ENCODE measurements at places on chromosomes 11 and 22.
A peak's percentile ranks its signal among the peaks of the same experiment; 100 is the strongest.

GRCh38 chr11:6825231-6825744 lies 20.2 kb upstream of the OR10A5 start:
- no peaks in the 10 kb centered on the region for H3K36me3 ChIP-seq
- no peak overlapping the region for H3K27ac ChIP-seq
- no peaks in the 10 kb centered on the region for H3K4me1 ChIP-seq
- no peak overlapping the region for H3K4me3 ChIP-seq
- H3K27me3 ChIP-seq = no peaks in the 10 kb centered on the region
- no peak for DNase-seq

DNA sequence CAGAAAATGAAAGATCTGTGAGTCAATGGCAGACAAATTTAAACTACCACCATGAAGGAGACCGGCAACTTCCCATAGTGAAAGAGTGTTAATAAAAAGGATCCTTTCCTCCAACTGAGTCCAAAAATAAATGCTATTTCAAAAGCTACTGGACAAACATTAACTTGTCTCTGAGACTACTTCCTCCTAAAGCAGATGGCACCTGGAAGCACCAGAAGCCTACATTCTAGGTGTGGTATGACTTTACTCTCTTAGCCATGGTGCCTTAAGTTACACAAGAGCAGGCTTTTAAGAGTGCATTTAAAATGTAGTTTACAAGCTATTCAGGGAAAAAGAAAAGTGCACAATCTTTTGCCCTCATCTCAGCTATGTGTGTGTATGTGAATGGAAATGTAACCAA lies 2.5 kb downstream of the ARHGAP32 start:
- no peak overlapping the region for H3K4me3 ChIP-seq
- H3K27me3 ChIP-seq = no peaks in the 10 kb centered on the region
- H3K36me3 ChIP-seq = no peaks in the 10 kb centered on the region
- no peak overlapping the region for H3K27ac ChIP-seq
- DNase-seq = no peak
- peaks cover 6% of the 10 kb centered on the region for H3K4me1 ChIP-seq

DNA sequence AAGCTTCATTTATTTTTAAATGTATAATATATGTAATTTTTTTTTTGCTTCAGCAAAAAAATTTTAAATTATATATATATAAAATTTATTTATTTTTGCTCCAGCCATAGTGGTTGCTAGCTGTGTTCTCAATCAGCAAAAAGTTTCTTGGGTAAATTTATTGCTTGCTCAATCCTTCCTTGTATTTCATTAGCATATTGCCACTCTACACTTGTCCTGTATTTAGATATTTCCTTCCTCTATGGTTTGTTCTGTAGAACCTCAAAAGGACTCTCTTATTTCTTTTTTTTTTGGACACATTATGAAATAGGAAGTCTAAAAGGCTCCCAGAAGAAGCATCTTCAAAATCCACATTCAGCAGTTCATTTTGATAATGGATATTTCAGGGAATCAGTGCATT lies 2.3 kb downstream of the PTPRJ start:
- DNase-seq = no peak
- H3K4me1 ChIP-seq = peaks cover 19% of the 10 kb centered on the region
- H3K36me3 ChIP-seq = no peaks in the 10 kb centered on the region
- H3K27me3 ChIP-seq = no peaks in the 10 kb centered on the region
- H3K4me3 ChIP-seq = no peak overlapping the region

DNA sequence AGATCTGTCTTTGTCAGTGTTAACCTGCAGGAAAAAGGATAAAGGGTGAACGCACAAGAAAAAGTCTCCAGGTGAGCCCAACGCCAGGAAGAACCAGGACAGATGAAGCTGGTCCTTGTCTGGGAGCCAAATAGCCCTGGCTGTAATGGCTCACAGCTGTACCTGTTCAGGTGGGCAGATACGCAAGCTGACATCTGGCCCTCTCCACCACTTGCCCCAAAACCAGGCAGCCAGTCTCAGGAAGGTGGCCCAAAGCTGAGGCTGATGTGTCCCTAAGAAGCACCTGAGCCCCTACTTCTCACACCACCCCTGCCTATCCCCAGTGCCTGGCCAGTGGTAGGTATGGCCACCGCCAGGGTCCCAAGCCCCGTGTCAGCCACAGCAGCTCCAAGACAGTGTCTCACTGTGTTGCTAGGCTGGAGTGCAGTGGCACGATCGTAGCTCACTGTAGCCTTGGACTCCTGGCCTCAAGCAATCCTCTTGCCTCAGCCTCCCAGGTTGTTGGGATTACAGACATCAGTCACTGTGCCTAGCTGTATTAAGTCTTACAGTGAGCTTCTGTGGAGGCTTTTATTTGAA lies 14.8 kb downstream of the TOP3B start:
- H3K4me3 ChIP-seq = no peak overlapping the region
- H3K27me3 ChIP-seq = no peaks in the 10 kb centered on the region
- H3K36me3 ChIP-seq = peaks cover 70% of the 10 kb centered on the region
- no peaks in the 10 kb centered on the region for H3K4me1 ChIP-seq
- H3K27ac ChIP-seq = no peak overlapping the region

DNA sequence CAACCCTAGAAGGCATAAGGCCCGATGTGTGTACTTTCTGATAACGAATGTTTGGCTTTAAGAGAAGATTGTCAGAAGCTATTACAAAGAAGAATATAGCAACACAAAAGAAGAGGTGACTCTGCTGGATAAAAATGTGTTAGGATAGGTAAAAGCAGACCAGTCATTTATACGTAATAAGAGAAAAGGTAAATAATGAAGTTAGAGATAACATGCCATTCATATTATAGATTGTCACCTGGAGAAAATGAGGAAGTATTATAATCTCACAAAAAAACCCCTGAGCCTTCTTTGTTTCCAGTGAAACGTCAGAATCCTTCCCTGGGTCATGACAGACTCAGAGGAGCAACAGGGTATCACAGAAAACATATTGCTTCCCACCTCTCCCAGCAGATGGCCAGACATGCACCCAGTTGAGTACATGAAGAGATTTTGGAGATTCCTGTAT lies 36.1 kb downstream of the PPFIA1 start:
- H3K36me3 ChIP-seq = no peaks in the 10 kb centered on the region
- no peak overlapping the region for H3K27ac ChIP-seq
- no peak overlapping the region for H3K4me3 ChIP-seq
- no peaks in the 10 kb centered on the region for H3K27me3 ChIP-seq
- no peak for DNase-seq
- H3K4me1 ChIP-seq = no peaks in the 10 kb centered on the region

DNA sequence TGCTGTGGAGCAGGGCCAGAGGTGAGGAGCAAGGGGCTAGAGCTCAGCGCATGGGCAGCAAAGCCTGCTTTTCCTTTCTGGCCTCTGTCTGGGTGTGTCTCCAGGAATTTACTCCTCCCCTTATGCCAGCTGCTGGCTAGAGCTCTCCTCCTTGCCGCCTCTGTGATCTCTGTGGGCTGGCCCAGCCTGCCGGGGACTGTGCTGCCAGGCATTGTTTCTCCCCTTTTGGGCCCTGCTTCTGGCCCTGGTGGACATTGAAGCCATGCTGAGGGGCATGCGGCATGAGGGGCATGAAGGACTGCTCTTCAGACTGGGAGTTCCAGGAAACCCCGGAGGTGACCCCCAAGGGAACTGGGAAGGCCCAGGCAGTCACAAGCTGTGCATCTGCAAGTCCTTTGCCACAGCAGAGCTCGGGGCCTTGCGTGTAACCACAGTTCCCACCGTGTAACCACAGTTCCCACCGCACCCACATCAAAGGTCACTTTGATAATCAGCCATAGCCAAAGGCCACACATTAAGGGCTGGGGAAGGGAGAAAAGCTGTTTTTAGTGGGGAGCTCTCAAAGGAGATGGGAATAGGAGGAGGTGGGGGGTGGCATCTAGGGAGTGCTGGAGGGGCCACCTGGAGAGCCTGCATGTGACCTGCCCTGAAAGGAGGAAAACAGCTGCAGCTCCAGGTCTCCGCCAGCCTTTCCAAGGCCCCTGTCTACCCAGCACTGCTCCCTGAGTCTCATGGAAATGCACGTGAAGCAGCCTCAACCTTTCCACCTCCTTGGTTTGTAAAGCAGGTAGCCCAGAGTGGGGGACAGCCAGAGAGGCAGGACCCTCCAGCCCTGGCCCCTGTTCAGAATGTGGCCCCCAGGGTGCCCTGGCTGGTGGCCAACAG lies 62.3 kb downstream of the PPFIBP2 start:
- no peak overlapping the region for H3K27ac ChIP-seq
- no peak overlapping the region for H3K4me3 ChIP-seq
- H3K4me1 ChIP-seq = peaks cover 36% of the 10 kb centered on the region
- H3K27me3 ChIP-seq = no peaks in the 10 kb centered on the region

DNA sequence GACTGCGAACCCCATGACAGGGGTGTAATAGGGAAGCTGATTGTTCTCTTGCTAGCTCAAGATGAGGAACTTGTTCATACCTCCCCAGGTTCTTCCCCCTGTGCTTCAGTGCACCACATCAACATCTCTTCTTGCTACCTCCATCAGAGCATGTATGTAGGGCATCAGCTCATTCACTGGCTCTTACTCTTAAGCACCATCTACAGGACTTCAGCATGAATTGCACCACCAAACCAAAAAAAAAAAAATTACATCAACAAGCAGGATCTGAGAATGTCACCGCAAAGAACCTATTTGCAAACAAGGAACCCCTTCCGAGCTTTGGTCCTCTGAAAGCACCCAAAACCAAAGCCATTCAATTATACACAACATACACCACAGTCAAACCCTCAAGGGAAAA lies 2226.5 kb upstream of the RAG2 start:
- DNase-seq = no peak
- no peaks in the 10 kb centered on the region for H3K36me3 ChIP-seq
- H3K4me3 ChIP-seq = no peak overlapping the region
- no peaks in the 10 kb centered on the region for H3K4me1 ChIP-seq

- DNase-seq = no peak
- no peak overlapping the region for H3K27ac ChIP-seq
- no peak overlapping the region for H3K4me3 ChIP-seq
- no peaks in the 10 kb centered on the region for H3K36me3 ChIP-seq
- peaks cover 18% of the 10 kb centered on the region for H3K4me1 ChIP-seq
Observed at GRCh38 chr11:73293356-73293936, 14.6 kb upstream of the ARHGEF17 start.

DNA sequence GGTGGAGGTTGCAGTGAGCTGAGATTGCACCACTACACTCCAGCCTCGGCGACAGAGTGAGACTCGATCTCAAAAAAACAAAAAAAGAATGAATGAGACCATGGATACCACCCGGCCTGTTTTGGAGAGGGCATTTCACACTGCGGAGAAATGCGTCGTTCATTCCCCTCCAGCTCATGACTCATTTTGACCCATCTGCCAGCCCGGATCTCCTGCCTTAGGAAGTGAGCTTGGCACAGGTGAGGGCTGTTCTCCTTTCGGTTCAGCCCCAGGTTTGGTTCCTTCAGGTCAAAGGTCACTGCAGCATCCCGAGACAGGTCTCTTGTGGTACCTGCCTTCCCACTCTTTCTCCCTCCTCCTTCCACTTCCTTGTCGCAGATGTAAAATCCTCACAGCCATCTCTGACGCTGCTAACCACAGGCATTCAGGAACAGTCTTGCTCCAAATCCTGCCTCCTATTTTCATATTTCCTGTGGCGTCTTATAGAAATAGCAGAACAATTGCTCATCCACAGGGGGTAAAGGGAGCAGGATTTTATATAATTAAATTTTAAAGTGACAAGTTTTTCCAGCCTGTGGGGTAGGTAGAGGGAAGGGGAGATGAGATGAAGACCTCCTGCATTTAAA lies 517.9 kb downstream of the NTM start:
- DNase-seq = no peak
- H3K4me1 ChIP-seq = peaks cover 25% of the 10 kb centered on the region
- H3K4me3 ChIP-seq = no peak overlapping the region
- H3K27ac ChIP-seq = no peak overlapping the region
- no peaks in the 10 kb centered on the region for H3K27me3 ChIP-seq

DNA sequence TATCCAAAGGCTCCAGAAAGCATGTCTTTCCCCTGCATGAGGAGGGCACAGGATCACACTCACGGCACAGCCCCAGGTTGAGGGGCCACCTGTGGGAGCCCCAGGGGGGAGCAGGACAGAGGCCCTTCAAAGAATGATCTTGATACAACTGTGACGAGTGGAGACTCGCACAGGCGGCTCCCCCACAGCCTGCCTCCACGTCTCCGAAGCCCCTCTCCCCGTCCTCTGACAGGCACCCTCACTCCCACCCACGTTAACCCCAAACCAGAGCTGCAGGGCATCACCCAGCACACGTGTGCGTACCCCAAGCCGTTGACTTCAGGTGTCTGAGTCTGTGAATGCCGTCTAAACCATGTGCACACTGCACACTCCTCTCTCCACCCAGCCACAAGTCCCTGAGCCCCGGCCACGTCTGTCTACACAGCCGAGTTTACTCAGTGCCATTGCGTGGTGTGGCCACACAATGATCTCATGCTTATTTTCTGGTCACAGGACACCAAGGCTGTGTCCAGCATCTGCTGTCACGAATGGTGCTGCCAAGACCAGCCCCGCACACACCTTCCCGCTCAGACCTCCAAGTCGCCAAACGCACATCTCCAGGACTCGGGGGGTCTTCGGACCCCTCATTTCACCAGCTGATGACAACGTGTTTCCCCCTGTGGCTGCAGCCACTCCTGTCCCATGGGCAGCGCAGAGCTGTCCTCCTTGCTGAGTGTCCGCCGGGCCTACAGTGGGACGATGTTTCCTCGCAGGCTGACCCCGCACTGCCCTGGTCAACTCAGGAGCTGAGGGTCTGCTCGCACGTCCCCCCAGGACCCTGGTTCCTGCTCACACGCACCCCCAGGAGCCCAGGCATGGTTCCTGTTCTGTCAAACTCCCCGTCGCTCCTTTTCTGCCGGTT lies 251.2 kb downstream of the BRD1 start:
- DNase-seq = no peak
- H3K27ac ChIP-seq = no peak overlapping the region
- H3K4me3 ChIP-seq = peak overlapping the region; percentile 31
- H3K4me1 ChIP-seq = no peaks in the 10 kb centered on the region
- H3K36me3 ChIP-seq = no peaks in the 10 kb centered on the region

DNA sequence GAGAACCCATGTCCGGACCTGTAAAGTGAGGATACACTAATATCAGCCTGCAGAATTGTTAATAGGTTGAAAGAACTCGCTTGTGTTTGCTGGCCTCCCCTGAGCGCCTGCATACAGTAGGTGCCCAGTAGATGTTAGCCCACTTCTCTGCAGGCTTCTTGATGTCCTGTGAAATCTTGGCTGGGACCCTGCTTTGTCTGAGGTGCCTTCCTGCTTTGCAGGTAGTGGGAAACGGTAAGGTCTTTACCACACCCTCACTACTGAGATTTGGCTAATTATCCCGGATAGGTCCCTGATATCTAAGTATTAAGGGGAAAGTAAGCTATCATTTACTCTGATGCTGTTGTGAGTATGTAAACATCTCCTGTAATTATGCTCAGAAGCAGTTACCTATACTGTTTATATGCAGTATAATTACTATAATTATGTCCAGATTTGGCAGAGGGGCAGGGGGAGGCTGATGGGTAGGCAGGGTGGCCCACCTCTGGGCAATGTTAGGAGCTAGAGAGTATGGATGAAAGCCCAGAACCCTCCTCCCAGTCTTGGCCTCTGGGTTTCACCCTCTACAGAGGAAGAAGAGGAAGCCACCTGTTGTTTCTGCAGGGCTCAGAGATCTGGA lies 1.2 kb upstream of the ARRB1 start:
- no peaks in the 10 kb centered on the region for H3K27me3 ChIP-seq
- DNase-seq = no peak
- no peaks in the 10 kb centered on the region for H3K36me3 ChIP-seq
- no peak overlapping the region for H3K27ac ChIP-seq
